Fibroblast of skin of left quadriceps (primary cell): ENCODE measurements at places on chromosomes 5 and 9.

GRCh38 chr9:105065098-105066088 is 137.4 kb upstream of the ABCA1 start:
- DNase-seq, result no peak

GRCh38 chr5:17461793-17462192 is 36.2 kb upstream of the TAF11L2 start:
- DNase-seq, result no peak

GRCh38 chr9:134681061-134681661 is 39.6 kb downstream of the COL5A1 start:
- no peak for DNase-seq

DNA sequence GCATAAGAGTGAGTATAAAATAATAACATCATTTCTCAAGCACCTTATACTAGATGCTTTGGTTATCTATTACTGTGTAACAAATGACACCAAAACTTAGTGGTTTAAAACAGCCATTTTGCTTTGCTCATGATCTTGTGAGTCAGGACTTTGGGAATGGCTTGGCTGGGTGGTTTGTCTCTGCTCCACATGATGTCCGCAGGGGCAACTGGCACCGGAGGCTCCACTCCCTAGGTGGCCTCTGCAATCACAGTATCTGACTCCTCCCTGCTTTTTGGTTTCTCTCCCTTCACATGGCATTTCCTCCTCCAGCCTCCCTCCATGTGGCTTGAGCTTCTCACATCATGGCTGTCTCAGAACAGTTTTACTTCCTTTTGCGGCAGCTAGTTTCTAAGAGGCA is 259.5 kb downstream of the GAS1 start:
- DNase-seq, result no peak

DNA sequence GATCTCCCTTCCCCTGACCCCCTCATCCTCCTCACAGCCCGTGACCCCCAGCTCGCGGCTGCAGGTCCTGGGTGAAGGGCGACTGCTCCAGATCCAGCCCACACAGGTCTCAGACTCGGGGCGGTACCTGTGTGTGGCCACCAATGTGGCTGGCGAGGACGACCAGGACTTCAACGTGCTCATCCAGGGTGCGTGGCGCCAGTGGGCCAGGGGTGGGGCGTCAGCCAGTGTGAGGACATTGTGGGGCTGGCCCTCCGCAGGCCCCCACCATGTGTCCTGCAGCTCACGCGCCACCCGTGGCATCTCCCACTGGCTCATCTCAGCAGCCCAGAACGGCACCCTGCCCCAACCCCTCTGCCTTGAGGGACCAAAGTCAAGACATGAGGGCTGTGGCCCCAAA is 67.1 kb upstream of the ASS1 start:
- no peak for DNase-seq

- DNase-seq, result no peak
Measured at GRCh38 chr5:178247481-178248456, 15.2 kb upstream of the PHYKPL start.

- no peak for DNase-seq
Measured at GRCh38 chr5:50667653-50668595, 1.5 kb downstream of the PARP8 start.

GRCh38 chr5:38590838-38591522 is 34.5 kb upstream of the LIFR start:
- no peak for DNase-seq

DNA sequence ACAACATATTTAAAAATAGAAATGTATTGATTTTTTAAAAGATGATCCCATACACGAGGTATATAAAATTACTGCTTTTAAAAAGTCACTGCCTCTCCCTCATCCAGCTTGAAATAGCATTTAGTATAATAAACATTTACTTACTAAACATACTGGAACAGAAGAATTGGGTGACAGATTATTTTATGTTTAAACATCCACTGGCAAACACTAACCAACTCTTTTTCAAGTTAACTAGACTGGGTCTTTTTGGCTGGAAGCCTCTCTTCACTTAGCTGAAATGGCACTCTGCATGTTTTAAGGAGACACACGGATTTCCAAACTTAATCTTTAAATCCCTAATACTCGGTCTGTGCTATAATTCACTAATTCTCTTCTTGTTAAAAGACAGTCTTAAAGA is 19.0 kb downstream of the CTXN3 start:
- no peak for DNase-seq

GRCh38 chr9:88816141-88816540 is 175.1 kb upstream of the S1PR3 start:
- DNase-seq, result no peak

GRCh38 chr9:95772320-95773052 is 103.0 kb upstream of the ERCC6L2 start:
- DNase-seq, result no peak

DNA sequence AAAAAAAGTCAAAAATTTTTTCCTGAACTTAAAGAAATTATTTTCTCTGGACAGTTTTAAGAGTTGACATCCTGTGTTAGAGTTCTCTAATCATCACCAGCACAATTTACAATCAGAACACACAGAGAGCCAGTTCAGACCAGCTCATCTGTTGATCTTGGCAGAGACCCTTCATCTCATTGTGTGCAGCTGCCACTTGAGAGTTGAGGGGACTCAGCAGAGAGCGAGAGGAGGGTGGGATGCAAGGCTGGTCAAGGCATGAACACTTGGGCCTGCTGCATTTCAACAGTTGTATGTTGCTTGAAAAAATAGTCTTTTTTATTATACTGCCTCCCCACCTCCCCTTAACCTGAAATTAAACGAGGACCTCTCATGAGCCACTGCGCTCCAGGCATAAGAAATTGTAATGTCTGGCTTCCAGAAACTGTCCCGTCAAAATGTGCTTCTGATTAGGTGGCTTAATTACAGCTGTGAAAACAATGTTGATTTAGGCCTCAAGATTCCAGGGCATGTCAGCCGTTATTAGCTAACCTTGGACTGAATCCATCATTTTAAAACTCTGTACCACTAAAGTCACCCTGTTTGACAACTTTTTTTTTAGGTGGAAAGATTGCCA is 383.6 kb downstream of the CCDC171 start:
- DNase-seq, result peak; percentile 97

DNA sequence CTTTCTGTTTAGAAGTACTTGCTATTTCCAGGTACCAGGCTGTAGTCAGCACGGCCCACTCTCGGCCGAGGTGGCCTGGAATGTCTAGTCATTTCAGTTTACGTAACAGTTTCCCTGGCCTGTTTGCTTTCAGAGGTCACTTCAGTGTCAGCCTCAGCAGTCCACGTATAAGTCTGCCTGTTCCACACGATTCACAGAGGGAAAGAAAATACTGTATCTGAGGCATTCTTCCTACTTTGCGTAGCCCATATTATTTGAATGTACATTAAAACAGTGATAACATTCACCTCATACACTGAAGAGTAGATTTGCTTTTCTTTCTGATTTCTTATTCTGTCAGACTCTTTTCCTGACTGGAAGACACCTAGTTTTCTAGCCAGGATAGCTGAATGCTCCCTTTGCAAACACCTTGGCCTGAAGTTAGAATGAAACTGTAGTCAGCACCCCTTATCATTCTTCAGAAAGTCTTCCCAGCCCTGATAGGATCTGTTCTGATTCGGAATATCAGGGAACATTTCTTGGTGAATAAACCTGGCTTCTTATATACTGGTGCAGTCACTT is 140.9 kb downstream of the AOPEP start:
- DNase-seq, result no peak

DNA sequence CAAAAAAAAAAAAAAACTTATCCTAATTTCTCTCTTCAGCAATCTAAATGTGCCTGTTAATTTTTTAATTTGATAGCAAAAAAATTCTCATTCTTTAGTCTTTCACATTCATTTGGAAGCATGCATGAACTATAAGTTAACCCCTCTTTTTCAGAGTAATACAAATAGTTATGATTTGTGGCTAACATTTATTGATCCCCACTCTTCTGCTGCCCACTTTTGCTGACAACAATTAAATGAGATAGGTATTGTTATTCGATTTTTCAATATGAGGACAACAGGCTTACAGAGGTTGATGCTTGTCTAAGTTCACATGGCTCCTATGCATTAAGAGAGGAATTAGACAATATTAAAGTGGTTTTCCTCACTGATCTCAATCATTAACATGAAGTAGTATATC is 2.9 kb upstream of the NR3C1 start:
- DNase-seq, result no peak
